ENCODE measurements at places on chromosomes 7 and 10.

DNA sequence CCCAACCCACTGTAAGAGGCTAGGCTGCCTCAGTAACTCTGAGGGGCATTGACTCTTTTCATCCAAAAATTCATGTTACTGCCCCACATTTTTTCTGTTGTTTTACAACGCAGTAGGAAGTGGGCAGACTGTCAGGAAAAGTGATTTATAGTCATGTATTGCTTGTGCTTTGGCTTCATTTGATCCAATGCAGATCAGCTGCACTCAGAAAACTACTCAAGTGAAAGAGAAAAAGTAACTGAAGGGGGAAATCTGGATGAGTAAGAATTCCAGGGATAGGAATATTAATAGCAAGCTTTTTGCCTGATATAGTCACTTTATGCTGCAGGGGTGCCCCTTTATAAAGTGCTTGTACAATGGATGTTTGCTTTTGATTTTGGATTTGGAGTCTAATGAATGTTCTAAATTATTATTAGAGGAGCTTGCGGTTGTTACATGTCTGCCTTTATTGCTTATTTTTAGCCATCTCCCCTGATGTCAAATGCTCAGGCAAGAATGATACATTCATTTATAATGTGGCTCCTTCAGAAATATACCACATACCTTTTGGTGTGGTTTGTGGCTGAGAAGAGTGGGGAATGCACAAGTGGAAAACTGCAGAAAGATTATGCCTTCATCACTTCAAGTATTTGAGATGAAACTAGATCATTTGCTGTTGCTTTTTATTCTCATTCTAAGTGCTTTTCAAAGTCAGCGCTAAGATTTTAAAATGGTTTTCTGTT, 86.1 kb downstream of the EGFR start:
- no peak for DNase-seq

DNA sequence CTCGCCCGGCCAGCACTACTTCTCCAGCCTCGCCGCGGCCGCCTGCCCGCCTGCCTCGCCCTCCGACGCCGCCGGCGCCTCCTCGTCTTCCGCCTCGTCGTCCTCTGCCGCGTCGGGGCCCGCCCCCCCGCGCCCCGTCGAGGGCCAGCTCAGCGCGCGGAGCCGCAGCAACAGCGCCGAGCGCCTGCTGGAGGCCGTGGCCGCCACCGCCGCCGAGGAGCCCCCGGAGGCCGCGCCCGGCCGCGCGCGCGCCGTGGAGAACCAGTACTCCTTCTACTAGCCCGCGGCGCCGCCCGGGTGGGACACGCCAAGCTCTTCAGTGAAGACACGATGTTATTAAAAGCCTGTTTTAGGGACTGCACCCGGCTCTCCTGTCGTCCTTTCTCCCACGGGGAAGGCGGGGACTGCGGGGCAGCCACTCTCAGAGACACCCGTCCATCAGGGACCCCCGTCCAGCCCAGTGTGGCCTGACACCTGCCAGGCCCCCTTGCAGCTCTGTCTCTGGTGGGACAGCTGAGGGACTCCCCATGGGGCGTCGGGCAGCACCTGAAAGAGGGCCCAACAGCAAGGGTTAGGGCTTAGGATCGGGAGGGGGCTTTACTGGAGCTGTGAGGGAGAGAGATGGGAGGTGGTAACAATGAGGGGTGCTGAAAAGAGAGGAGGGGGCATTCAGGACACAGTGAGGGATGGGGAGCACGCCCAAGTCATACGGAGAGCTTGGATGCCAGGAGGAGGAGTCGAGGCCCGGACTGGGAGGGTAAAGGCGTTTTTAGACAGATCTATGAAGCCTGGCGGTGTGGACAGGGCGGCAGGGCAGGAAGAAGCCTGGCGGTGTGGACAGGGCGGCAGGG, 34.7 kb downstream of the SPDYE6 start:
- no peak for DNase-seq

- no peak for DNase-seq
These were observed 350.7 kb downstream of the IPMK start for GRCh38 chr10:57917019-57917418.

- no peak for DNase-seq
These were observed 154.0 kb upstream of the MKI67 start for GRCh38 chr10:128280271-128280670.

DNA sequence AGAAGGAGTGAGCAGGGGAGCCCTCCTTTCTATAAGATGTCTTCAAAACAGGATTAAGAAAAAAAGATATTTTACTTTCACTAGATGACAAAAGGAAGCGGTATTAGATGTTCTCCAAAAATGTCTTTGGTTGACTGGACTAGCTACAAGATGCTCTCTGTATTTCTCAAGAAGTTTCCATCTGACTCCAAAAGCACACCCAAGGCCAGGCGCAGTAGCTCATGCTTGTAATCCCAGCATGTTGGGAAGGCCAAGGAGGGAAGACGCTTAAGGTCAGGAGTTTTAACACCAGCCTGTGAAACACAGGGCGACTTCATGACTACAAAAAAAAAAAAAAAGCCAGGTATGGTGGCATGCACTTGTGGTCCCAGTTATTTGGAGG, 84.5 kb downstream of the PIP4K2A start:
- DNase-seq = no peak

DNA sequence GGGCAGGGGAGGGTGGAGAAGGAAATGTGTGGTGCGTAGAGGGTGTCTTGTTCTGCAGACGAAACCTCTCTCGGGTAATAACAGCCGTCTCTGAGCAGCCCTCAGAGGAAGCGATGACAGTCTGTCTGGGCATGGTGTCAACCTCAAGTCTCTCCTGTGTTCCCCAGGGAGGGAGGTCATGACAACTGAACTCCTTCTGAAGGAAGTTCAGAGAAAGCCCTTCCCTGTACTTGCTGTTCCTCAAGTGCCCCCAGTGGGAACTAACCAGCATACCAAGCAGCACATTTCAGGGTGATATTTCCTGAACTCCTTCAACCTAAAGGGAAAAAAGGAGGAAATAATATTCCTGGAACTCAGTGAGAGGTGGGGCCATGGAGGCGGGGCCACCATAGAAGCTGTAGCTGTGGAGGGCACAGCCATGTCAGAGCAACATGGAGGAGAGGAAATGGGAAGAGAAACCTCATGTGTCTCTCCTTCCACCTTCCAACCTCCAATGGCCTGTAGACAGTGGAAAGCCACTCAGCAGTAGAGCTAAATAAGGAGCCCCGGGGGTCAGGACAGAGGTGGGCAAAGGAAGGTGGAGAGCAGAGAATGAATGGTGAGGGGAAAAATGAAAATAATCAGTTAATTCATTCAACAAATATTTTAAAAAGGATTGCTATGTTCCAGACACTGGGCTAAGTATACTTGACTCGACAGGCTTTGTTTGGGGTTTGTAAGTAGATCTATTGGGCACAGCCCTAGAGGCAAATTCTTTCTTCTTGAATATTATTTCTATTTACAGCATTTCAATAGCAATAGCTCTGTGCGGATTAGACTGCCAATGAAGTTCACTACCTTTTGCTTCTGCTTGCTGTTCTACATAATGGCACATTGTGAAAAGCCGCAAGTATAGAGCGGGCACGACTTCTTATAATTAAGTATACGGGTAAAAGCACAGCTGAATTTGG, 61.0 kb upstream of the AOAH start:
- DNase-seq = no peak

DNA sequence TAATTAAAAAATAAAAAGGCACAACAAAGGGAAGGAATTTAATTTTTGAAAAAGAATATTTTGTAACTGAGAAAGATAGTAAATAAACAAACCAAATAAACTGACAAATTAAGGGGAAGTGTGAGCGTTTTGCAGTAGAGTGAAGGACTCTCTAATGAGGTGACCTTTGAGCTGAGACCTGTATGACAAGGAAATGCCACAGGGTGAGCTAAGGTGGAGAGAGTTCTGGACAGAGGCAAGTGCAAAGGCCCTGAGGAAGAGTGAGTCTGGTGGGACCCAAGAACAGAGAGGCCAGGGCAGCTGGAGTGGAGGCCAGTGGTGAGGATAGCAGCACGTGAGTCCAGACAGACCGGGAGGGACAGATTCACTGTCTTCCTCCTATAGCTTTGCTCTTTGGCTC, 179.4 kb downstream of the CACNB2 start:
- DNase-seq = no peak

GRCh38 chr10:43819464-43820230, 171.0 kb upstream of the ZNF32 start:
- no peak for DNase-seq

GRCh38 chr7:34900891-34901513, 136.3 kb downstream of the DPY19L1 start:
- no peak for DNase-seq

GRCh38 chr10:119817991-119818888, 54.4 kb downstream of the MCMBP start:
- DNase-seq = no peak

GRCh38 chr7:96887426-96887825, 117.9 kb upstream of the DLX6 start:
- DNase-seq = no peak
